ENCODE measurements at places on chromosomes 5 and 9. TPM values are rescaled to one million over a fixed set of nuclear protein-coding genes. Genes with fewer than 3 reads are reported as not detected.

DNA sequence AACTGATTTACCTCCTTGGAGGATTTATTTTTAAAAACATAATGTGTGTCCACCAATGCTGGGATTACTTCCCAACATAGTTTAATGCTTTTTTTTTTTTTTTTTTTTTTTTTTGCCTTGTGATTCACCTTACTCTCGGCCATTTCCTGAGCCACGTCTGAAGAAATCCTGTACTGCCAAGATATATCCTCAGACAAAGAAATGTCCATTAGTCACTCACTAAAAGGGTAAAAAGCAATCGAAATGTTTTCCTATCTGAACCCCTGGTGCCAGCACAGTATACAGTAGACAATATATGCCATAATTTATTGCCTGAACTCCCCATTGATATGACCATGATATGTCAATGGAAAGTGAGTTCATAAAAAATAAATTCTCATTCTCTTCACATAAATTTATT is 344.1 kb downstream of the BNC2 start:
- no peak for DNase-seq

DNA sequence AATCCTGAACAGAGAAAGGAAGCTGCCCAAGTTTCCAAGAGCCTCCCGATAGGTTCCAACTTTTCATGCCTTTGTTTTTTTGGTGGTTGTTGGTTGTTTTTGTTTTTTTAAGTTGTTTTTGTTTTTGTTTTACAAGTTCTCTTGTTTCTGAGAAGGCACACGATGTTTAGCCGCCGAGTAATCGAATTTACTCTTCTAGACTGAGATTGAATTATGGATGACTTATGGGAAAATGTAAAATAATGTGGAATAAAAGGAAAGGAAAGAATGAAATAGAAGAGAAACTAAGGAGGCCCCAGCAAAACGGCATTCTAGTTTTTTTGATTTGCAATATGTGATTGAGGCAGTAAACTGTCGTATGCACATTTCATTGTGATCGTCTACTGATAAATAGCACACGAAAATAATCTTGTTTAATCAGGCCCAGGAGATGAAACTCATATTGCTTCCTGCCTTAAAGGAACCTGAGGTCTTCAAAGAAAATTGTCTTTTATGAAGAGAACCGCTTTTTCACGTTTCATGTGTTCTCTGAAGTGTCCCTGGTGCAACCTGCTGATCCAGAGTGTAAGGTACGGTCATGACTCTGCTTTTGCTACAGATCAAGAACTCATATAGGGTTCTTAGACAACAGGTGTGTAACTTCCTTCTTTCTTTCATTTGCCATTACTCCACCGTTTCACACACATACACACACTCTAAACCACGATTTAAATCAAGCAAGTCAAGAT is 1.3 kb upstream of the GNAQ start:
- DNase-seq: no peak

DNA sequence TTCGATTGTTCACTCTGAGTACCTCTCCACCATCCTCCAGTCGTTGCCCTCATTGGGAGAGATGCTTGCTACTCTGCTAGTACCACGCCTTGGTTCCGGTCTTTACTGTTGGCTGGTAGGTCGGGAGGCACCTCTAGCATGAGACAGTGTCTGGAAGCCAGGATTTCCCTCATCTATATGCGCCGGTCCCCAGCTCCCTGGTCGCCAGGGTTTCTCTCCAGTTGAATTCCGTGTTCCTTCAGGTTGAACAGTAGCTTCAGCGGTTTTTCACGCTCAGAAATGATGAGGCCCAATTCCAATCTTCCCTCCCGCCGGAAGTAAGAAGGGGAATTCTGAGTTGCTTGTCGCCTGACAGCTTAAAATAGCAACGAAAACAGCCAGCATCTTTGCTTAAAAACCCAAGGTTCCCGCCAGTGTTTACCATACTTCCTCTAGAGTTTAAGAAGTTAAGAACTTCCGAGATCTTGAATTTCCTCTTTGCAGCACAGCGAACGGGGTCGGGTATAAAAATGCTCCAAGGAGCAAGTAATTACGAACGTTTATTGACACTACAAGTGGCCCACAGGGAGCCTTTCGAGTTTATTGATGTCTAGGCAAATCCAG is 1.3 kb upstream of the ST8SIA4 start:
- peak; percentile 88 for DNase-seq

- DNase-seq: peak; percentile 91
Measured at GRCh38 chr5:172806897-172807672, 27.0 kb upstream of the ERGIC1 start.

DNA sequence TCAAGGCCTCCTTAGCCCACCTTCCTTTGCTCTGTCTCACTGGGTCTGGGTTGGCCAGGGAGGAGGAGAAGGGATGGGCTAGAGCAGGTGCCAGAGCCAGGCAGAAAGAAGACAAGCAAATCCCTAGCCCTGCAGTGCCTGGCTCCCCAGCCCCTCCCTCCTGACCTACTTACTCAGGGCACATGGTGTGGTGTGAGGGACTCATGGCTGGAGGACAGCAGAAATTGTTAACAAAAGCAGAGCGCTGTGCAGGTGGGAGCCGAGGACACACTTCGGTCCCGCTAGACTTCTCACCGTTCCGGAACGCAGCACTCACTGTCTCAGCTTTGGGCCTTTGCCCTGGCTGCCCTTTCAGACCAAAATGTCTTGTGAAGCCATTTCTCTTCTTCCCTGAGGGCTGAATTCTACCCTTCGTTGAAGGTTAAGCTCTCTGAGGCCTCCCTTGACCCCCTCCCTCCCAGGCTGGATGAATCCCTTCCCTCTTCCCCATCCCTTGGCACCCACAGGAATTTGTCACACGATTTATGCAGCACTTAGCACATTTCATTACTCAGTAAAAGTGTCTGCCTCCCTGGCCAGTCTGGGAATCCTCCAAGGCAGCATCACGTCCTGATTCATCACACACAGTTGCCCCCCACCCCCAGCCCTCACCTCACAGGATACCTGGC is 263.9 kb upstream of the TRPC7 start:
- no peak for DNase-seq

GRCh38 chr9:2700909-2701550 is 16.3 kb upstream of the KCNV2 start:
- no peak for DNase-seq

GRCh38 chr9:95373782-95374487 is 56.4 kb upstream of the FANCC start:
- DNase-seq: no peak

DNA sequence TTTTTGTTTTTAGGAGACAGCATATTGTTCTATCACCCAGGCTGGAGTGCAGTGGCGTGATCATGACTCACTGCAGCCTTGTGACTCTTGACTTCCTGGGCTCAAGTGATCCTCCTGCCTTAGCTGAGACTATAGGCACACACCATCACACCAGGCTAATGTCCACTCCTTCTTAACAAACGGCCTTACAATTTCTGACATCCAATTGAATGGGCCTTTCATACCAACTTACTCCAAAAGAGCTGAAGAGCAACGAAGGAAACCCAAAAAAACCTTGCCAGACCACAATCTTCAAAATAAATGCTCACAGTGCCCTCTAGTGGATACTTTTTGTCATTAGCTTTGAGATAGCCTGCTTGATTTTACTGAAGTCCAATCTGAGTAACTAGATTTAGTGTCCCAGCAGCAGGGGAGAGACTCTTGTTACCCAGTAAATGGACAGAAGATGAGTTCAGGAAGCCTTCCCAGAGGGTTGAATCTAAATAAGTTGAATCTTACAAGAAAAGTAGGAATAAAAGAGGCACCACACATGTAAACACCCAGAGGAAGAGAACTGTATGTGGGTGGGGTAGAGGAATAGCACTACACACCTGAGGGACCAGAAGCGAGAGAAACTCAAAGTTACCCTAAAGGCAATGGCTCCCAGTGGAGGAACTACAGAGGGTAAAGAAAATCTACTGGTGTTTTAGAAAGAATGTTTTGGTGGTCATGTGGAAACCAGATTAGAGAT is 9.3 kb downstream of the ZNF622 start:
- peak; percentile 89 for DNase-seq

The PCA3 gene
- 0.19 TPM for total RNA-seq

The C5orf52 gene
- not detected for total RNA-seq

The SPINK7 gene
- total RNA-seq: not detected

Data from Karpas-422 (cell line).